NCI-H774 (cell line): ENCODE measurements at places on chromosomes 7 and 10.

DNA sequence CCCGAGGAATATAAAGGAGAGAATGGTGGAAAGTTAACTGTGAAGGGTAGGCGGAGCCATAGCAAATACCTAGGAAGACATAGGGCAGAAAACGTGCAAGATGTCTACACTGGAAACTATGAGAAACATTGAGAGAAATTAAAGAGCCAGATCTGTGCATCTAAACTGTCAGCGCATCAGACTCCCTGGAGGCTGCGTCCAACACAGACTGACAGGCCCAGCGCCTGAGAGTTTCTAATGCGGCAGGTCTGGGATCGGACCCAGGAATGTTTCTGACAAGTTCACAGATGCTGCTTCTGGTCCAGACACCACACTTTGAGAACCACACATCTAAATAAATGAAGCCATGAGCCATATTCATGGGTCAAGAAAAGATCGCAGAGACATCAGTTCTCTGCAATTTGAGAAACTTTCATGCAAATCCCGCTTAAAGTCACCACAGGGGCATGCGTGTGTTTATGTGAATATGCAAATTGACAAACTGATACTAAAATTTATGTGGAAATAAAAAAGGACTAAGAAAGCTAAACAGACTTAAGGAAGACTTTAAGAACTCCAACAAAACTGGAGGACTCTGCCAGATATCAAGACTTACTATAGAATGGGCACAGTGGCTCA lies 38.8 kb downstream of the PROSER2 start:
- no peak for DNase-seq

- no peak for DNase-seq
Observed at GRCh38 chr7:19920166-19920565, 146.7 kb upstream of the TMEM196 start.

GRCh38 chr10:12375076-12375504 lies 25.7 kb downstream of the CAMK1D start:
- DNase-seq, result no peak

- DNase-seq, result no peak
Observed at GRCh38 chr10:119759832-119760231, 34.0 kb downstream of the INPP5F start.

DNA sequence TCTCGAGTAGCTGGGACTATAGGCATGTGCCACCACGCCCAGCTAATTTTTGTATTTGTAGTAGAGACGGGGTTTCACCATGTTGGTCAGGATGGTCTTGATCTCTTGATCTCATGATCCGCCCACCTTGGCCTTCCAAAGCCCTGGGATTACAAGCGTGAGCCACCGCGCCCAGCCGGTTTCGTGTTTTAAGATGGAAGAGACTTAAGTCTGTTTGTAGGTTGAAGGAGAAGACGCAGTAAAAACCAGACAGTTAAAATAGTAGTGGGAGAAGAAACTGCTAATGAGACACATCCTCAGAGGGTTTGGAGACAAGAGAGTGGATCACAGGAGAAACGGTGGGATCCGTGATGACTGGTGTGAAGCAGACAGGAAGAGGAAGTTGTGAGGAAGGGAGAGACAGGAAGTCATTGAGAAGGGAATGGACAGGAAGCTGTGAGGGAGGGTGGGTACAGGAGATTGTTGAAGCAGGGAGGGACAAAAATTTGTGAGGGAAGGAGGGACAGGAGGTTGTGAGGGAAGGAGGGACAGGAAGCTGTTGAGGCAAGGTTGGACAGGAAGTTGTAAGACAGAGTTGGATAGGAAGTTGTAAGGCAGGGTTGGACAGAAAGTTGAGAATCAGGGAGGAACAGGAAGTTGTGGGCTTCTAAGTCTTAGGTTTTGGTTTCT lies 115.5 kb downstream of the WDFY4 start:
- DNase-seq, result no peak

DNA sequence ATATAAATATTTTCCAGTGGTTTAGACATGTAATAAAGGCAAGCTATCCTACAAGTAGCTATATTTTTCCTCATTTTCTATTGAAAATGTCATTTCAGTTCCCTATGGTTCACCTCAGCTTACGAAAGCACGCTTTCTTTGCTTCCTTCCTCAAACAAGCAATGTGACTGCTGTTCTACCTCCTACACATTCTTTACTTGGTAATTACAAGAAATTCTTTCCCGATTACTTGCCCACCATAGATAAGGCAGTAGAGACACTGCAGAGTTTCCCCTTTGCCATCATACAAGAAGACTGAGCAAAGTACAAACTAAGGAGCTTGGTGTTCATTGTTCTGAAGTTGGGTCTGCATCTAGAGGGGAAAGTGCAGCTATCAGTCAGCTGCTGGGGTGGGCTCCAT lies 249.4 kb downstream of the CRPPA start:
- no peak for DNase-seq

GRCh38 chr10:116848032-116848943 lies 1.0 kb upstream of the ENO4 start:
- DNase-seq, result no peak

GRCh38 chr10:105139363-105139896 lies 498.3 kb downstream of the SORCS3 start:
- no peak for DNase-seq

DNA sequence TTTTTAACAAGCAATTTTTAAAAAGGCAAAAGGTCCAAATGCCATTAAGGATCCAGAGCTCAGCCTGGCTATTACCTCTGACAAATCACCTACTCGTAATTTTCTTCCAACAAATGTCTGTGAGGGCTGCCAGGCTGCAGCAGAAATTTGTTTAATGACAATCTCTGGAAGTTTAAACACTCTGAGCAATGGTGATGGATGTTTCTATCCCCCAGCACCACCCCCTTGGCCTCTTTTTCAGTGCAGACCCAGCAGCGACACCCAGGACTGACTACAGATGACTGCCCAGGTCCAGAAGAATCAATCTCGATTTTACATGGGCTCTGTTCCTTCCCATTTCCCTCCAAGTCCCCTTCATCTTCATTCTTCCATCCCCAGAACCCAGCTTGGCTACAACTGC lies 201.4 kb upstream of the AOAH start:
- DNase-seq, result no peak

DNA sequence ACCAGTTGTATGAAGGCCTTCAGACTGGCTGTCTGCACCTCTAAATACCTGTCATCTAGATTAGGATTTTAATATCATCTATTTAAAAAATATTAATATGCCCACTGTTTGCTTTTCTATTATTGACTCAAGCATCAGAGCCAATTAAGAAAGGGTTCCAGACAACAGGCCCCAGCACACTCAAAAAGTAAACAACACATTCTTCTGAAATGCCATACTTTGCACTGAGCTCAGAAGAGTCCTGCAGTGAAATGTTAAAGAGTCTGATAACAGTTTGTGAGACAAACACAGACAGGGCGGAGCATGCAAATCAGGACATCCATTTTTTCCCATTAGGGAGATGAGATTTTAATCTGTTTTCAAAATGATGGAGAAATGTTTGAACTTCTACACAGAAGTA lies 45.9 kb upstream of the KLF6 start:
- DNase-seq, result no peak

- no peak for DNase-seq
Observed at GRCh38 chr7:42606193-42606905, 305.5 kb downstream of the C7orf25 start.

DNA sequence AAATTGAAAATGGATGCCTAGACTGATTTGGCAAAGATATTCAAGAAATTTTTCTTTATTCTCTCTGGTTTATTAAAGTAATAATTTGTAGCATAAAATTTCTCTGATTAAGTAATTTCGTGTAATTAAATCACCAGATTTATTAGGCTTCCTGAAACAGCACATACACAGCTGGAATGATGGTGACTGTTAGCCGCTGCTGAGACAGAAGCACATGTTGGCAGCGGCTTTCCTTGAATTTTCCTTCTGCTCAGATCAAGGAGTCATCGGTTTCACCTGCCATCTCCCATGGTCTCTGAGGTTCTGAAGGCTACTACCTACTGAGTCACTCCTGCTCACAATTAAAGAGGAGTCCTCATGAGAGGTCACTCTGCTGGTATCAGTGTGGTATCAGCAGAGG lies 101.5 kb downstream of the GFRA1 start:
- DNase-seq, result no peak

DNA sequence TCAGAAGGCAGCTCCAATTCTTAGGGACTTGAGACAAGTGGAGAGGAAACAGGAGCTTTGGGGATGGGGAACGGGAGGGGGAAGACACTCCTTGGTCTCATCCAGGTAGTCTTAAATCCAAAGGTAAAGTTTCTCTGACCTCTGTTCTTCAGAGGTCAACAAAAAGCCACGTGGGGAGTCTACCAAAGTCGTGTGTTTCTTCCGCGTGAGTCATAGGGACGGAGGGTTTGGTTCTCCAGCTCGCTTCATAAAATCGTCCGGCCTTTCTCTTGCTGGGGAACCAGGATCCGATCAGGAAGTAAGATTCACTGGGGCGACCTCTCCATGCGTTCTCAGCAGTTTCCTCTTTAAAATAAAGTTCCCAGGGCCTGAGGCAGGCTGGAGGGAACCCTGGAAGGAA lies 275.7 kb downstream of the TCERG1L start:
- no peak for DNase-seq

DNA sequence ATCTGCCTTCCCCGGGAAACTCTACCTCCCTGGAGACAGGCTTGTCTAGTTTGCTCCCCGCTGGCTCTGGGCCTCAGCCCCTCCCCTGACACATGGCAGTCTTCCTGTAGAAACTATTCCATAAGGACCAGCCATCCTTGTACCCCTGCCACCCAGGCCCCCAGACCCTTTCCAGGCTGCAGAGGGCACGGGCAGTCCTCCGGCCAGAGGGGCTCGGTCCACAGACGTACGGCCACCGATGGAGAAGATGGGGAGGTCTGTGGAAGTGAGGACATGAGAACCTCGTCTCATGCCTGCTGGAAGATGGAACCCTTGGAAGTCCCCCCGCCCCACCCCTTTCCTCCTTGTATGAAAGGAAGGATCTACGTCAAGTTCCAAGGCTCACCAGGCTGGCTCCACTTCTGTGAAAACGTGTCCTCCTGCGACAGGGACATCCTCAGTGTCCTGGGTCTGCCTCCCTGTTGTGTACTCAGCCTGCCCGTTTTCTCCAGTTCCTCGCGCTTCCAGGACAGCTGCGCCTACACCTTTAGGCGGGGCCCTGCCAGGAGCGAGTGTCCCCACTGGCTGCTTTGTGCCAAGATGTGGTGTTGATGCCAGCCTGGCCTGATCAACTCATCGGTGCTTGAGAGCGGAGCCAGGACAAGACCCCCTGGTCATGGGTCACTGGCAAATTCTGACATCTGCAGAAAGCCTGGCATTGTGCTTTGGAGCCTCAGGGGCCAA lies 414.9 kb downstream of the GLRX3 start:
- no peak for DNase-seq

DNA sequence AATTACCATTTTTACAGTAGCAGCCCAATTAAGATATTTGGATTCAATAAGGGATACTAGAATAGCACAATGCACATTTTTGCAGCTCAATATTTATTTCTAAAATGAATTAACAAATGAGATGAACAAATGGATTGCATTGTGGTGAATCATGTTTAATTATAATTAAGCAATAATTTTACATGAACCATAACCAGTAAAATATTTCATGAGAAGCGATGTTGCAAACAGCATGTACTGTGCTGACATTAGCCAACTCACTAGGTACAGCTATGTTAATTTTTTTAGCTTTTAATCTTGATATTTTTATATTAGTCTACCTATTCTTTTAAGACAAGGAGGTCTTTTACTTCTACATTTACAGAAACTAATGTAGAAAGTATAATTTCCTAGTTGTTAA lies 399.1 kb upstream of the AKR1E2 start:
- DNase-seq, result no peak

- DNase-seq, result no peak
Observed at GRCh38 chr10:639001-639750, 50.3 kb downstream of the DIP2C start.

DNA sequence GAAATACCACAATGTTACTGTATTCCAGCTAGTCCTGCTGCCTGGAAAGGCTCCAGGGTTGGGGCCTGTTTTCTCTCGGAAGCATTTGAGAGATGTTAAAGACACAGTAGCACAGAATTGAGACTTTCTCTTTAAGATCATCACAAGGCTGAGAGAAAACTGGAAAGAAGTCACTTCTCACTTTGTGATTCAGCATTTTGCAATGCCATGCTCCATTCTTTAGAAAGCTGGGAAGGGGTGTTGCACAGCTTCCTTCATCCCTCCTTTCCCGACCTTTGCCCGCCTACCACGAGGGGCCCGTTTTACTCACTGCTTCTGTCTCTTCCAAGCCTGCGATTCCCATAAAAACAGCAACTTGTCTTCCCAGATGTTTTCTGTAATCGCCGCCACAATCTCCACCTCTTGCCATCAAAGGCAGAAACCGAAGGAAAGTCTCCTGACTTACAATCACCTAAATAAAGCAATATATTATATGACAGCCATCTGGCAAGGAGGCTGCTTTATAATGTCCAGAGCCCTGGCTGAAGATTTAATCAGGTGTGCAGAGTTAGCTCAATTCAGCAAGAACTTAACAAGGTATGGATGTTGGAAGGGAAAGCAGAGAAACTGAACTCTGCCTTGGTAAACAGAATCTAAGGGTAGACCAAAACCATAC lies 18.9 kb downstream of the NOD1 start:
- no peak for DNase-seq

GRCh38 chr10:9175200-9175599 lies 1120.7 kb downstream of the GATA3 start:
- no peak for DNase-seq

GRCh38 chr10:46555713-46556514 lies 544 bp downstream of the GPRIN2 start:
- no peak for DNase-seq

- DNase-seq, result no peak
Observed at GRCh38 chr10:60717852-60718251, 60.4 kb upstream of the CDK1 start.

GRCh38 chr10:62735464-62736167 lies 68.9 kb upstream of the ADO start:
- no peak for DNase-seq

GRCh38 chr10:1731592-1731991 lies 5.7 kb downstream of the ADARB2 start:
- DNase-seq, result no peak

GRCh38 chr7:102318482-102318971 lies 31.9 kb downstream of the SH2B2 start:
- no peak for DNase-seq

GRCh38 chr10:6885284-6885683 lies 305.2 kb upstream of the PRKCQ start:
- no peak for DNase-seq

GRCh38 chr7:25408876-25409275 lies 180.6 kb upstream of the NPVF start:
- DNase-seq, result no peak

DNA sequence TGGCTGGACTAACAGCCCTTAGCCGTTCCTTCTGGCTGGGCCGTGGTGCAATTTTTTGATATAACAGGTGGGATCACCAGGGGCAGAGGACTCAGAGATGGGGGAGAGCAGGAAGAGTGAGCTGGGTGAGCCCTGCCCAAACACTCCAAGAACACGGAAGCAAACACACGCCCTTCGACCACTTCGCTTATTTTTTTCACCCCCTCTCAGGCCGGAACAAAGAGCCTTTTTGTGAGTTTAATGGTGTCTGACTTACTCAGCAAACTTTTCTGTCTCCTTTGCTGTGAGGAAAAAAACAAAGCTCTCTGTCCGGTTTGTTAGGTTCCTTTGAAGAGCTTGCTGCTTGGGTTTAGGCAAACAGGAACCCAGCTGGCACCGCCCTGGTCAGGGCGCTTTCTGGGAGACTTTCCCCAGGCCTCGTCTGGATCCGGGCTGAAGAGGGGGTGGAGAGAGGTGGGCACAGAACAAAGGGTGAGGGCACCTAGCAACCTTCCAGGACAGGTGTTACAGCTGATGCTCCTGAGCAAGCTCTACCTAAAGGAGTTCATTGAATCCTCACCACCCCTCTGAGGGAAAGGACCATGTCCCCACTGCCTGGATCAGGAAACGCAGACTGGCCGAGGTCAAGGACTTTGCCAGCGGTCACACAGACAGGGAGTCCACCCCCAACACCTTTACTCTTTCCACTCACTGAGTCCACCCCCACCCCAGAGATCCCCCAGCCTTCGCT lies 23.3 kb downstream of the CALML3 start:
- DNase-seq, result peak; percentile 29
